ENCODE measurements at places on chromosomes 16 and 17.

DNA sequence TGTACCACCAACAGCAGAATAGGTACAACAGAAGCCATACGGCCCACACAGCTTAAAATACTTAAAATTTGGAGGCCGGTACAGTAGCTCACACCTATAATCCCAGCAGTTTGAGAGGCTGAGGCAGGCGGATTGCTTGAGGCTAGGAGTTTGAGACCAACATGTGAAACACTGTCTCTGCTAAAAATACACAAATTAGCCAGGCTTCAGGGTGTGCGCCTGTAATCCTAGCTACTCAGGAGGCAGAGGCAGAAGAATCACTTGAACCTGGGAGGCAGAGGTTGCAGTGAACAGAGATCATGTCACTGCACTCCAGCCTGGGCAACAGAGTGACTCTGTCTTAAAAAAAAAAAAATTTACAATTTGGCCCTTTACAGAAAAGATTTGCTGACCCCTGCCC is 17.0 kb downstream of the GFOD2 start:
- DNase-seq: no peak

DNA sequence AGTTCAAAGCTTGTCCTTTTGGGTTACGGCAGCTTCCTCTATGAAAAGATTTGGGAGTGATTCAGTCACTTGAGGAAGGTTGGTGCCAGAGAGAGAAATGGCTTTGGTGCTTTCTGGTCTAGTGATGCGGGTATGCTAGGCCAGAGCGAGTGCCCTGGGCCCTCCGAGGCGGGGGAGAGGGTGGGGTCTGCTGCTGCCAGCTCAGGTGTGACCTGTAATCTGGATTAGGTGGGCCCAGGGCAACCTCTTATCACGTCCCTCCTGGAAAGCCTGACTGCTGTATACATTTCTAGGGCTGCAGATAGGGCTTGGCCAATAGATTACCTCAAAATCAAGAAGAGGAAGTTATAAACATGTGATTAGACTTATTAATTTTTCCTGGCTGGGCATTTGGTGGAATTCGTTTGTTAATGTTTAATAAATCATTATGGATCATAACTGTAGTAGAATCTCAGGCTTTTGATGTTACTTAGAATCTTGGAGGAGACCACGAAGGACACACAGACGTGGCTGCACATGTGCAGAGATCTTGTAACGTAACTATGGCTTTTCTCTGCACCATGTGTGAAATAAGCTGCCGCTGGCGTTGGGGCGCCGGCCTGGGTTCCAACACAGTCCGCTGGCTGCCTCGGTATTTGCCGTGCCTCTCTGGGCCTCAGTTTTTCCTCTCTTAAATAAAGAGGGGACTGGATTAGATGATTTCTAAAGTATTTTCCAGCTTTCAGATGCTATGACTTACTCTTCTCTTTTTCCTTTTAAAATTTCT is 1.2 kb downstream of the IRF8 start:
- no peak for DNase-seq

DNA sequence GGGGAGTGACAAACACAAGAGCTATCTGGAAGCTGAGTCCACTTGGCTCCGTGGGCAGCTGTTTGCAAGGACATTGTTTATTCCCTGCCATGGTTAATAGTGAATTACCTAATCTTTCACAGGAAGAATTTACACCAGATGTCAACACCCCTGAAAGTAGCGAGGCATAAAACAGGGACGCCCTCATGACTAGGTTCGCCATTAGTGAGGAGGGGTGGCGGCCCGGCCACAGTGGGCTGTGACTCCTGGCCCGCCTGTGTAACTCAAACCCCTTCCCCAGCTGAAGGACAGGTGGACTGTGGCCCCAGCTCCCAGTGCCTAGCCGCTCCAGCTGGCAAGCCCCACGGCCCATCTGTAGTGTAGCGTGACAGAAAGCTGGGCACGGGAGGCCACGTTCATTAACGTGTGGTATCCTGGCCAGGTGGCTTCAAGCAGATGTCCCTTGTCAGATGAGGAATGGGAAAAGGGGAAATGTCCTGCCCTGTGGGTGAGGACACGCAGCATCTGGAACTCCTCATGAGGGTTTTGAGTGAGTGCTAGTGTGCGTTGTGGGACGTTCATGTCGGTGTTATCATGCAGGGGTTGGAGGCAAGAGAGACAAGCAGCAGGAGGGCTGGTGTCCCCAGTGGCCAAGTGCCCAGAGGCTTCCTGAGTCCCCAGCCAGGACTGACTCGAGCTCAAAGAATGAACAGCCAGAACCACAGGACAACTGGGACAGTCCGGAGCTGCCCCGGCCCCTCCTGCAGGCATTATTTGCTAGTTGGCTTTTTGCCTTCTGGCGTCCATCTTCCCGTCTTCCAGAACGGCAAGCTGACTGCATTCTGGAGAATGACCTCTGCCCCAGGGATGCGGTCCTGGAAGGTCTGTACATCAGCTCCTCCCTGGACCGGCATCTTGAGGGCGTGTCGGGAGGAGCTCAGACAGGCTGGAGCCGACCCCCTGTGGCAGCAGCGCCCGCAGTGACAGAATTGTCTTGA is 19.2 kb downstream of the KDM8 start:
- DNase-seq: peak; percentile 42

- no peak for DNase-seq
Measured at GRCh38 chr16:48680881-48681280, 70.9 kb upstream of the N4BP1 start.

DNA sequence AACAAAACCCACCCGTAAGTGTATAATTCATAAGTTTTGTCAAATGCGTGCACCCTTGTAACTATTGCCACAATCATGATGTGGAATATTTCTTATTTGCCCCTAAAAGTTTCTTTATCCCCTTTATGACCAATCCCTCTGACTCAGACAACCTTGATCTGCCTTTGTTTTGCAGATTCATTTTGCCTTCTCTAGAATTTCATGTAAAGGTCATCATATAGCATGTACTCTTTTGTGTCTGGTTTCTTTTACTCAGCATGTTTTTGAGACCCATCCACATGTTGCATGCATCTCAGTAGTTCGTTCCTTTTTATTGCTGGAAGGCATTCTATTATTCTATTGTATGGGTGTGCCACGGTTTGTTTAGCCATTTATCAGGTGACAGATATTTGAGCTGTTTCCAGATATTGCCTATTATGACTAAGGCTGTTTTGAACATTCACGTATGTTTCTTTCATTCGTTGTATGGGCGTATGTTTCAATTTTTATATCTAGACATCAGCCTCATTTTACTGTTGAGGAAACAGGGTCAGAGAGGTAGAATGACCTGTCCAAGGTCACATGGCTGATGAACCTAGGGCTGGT is 192.4 kb downstream of the RAB11FIP4 start:
- DNase-seq: no peak

- DNase-seq: no peak
Measured at GRCh38 chr17:61431594-61432311, 20.5 kb upstream of the TBX4 start.

DNA sequence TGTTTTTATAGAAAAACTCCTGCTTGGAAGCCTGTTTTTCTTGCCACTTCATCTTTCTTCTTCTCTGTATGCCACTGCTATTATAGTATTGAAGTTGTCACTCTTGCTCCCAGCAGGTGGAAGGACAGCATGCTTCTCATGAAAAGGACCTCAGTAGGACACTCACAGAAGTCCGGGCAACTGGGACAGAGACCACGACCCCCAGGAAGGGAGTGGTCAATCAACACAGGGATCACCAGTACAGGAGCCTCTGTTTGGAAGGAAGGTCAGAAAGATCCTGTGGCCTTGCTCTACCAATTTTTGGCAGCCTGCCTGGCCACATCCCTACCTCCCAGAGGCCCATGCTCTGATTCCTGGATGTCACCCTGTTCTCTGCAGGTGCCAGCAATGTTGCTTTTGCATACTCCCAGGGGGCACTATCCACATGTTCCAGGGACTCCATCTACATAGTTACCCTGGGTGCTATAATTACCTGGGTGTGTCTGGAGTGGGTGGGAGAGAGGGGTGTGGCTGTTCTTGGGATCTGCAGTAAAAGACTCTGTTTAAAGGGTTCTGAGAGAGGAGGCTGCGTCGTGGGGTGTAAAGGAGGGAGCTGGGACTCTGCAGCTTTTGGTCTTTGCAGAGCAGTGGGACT is 13.7 kb upstream of the AKAP10 start:
- no peak for DNase-seq

- DNase-seq: no peak
Measured at GRCh38 chr17:76881966-76882365, 13.8 kb downstream of the MGAT5B start.

DNA sequence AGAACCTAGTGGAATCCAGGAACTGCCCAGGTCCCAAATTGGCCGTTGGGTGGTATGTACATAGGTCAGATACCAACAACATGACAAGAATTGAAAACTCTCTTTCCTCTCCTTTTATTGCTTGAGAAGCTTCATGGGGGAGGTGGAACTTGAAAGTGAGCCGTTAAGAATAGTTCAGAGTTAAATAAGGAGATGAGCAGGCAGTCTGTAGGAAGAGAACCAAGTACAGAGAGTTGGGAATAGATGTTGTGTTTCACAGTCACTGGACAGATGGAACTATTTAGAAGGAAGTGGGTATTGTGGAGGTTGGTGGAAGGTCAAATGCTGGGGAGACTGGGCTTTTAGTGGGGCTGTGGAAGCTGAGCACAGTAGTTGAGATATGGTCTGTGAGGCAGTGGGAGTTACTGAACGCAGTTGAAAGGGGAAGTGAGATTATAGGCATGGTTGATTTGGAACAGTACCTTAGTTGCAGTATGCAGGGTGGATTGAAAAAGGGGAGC is 26.4 kb downstream of the ARHGAP44 start:
- DNase-seq: no peak

DNA sequence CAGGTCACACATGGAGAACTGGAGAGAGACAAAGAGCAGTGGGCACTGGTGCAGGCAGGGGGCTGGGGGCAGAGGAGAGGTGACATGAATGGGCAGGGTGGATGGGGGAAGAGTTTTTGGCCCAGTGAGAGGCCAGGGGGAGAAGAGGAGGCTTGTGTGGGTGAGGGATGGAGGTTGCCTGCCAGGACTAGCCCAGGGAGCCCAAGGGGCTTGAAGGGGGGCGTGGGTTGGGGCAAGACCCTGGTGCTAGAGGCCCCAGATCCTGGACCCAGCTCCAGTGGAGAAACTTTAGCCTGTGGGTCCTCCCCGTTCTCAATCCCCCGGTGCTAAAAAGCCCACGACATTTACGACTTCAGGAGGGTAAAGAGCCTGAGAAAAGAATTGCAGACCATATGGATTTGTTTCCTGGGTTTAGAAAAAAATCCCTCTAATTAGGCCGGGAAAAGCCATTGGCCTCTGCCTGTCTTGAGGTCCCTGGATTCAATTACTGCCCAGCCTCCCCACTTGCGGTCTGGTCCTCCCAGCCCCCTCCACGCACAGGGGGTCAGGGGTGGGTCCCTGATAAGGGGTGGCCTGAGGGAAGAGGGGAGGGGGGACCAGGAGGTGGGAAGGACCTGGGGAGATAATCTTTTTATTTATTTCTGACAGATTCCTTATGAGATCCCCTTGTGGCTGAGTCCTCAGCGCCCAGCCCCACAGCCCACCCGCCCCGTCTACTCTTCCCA is 33.0 kb downstream of the NGFR start:
- DNase-seq: no peak

- DNase-seq: no peak
Measured at GRCh38 chr16:23836078-23836403, 258 bp downstream of the PRKCB start.

DNA sequence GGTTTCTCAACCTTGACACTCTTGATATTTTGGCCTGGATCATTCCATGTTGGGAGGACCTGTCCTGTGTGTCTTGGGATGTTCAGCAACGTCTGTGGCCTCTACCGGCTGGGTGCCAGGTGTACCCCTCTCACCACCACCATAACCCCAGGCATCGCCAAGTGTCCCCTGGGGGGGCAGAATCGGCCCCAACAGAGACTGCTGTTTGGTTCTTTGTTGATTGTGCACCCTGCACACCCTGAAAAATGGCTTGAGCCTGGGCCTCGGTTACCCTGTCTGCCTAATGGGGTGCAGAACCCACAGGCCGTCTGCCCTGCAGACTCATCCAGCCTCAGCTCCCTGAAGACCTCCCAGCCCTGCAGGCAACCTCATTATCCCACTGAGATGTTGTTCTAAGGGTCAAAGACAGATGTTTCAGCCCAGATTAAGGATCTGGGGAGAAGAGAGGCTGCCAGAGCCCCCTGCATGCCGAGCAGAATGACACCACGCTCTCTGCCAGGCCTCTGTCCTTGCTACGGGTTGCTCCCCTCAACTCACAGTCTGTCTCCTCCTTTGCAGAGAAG is 9.2 kb downstream of the CACNG1 start:
- no peak for DNase-seq

DNA sequence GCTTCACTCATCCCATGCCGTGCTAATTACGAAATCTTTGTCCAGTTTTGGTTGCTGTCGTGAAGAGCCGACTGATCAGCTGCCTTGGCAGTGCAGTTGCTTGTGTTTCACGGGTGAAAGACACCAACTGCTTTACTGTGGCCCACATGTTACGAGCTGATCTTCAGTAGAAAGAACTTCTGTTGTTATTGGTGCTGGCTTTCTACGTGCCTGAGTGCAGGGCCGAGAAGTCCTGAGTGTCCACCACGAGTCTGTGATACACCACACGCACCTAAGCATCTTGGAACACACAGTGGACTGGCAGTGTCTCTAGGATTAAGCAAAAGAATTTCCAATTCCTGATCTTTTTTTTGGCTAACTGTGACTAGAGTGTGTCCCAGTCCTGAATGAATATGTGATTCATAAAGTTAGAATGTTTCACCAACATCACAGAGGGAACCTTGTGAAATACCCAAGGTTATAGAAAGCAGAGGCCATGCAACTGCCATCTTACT is 70.4 kb upstream of the CLEC18A start:
- DNase-seq: no peak

DNA sequence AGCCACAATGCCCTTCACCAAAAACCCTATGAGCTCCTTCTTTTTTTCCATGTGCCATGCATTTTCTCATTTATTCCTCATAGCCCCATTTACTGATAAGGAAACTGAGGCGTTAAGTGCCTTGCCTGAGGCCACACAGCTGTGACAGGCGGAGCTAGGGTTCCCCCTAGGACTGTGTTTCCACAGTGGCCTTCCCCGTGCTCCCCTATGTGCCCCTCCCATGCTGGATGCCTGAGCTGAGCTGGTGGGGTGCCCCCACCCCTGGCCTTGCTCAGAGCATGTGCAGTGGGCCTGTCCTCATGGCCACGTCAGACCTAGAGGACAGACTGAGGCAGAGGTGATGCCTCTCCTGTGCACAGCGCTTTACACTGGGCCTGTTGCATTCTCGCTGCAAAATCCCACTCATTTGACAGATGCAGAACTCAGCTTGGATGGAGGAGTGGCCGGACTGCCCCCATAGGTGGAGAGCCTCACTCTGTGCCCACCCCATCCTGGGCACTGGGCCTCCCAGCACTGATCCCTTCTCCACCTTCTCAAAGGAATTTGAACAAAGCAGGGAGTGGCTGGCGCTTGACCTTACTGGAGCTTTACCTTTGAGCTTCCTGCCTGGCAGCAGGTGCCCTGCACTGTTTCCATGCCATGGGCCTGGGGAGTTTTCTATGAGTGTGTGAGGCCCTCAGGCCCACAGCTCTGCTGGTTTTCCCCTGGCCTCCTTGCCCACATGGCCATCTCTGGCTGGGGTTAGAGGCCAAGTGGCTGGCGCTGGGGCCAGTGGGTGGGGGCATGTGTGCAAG is 2.6 kb downstream of the MAP2K3 start:
- peak; percentile 68 for DNase-seq

DNA sequence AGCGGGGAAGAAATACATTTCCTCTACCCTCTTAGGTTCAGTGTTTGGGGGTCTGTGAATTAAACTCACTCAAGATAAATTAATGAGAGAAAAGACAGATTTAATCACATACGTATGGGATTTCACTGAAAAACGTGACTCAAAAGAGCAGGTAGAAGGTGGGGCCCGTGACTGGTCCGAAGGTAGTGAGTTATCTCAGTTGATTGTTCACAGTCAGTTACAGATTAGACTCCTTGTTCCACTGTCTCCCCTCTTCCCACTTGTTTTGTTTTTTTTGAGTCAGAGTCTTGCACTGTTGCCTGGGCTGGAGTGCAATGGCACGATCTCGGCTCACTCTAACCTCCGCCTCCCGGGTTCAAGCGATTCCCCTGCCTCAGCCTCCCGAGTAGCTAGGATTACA is 301.2 kb downstream of the SEC14L1 start:
- DNase-seq: no peak

All from LoVo (cell line).